ENCODE measurements at places on chromosomes 2 and 18.

- DNase-seq = no peak
These were observed 24.4 kb downstream of the SERPINB4 start for GRCh38 chr18:63619661-63620060.

- no peak for DNase-seq
These were observed 10.2 kb upstream of the ITGA4 start for GRCh38 chr2:181446985-181447384.

DNA sequence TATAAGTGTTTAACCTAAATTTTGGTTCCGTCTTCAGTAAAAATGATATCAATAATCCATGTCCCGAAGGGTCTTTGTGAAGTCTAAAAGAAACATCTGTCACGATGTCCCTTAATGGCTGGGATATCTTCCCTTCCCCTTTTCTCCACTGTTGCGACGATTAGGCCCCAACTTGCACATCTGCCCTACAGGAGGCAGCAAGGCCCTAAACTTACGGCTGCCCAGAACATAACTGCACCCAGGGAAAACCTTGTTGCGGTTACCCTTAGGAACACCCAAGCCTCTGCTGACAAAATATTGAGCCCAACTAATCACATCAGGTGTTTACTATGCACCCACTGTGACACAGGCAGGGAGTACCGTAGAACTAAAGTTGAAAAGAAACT is 1.3 kb upstream of the SMAD2 start:
- no peak for DNase-seq

DNA sequence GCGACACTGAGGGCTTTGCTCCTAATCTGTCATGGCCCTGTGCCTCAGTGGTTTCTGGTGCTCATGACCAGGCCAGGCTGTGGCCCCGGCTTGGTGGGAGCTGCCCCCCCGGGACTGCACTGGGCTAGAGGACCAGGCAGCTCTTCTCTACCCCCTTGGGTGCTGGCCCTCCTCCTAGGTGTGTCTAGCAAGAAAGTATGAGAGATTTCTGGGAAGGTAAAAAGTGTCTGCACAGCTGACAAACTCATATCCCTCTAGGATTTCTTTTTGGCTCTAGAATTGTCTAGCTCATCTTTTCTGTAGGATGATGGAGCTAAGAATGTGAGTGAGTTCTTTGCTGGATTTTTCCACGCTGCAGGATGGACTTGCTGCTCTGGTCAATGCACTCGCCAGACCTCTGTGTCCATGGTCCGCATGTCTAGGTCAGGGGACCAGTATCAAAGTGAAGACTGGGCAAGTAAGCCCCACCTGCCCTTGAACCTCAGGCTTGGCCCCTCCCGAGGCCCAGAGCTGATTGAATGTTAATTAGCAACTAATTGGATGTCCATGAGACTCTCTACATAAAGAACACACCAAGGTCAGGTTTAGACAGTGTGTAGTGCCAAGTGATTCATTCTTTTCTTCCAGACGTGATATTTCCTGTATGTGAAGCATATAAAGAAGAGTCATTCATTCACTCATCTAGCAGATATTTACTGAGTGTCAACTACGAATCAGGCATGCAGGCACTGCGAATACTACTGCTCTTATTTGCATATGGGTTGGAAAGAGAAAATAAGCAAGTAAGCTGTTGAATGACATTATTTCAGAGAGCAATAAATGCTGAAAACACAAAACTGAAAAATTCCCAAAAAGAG is 15.6 kb upstream of the PSD4 start:
- no peak for DNase-seq

- DNase-seq = no peak
These were observed 31.4 kb upstream of the IL18RAP start for GRCh38 chr2:102391565-102391964.
